ENCODE measurements at places on chromosomes 6 and 20.

- DNase-seq = peak; percentile 49
These were observed 3.1 kb downstream of the GABRR2 start for GRCh38 chr6:89311853-89312531.

DNA sequence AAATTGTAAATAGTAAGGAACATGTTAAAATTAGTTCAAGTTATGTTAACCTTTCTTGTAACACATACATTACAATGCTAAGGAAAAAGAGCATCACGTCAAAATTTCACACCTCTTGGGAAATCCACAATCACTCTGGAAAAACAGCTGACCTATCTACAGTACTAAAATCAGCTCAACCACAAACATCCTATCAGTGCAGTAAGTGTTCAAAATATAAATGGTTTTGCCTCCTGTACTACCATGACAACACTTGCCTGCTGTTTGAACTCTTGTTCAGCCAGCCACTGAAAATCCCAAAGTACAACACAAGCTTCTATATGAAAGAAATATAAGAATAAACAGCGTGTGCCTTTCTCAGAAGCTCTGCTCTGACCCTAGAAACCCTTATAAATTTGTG lies 83.5 kb upstream of the PLN start:
- DNase-seq = no peak

- DNase-seq = no peak
These were observed 92.5 kb downstream of the PSMB1 start for GRCh38 chr6:170460641-170461040.

DNA sequence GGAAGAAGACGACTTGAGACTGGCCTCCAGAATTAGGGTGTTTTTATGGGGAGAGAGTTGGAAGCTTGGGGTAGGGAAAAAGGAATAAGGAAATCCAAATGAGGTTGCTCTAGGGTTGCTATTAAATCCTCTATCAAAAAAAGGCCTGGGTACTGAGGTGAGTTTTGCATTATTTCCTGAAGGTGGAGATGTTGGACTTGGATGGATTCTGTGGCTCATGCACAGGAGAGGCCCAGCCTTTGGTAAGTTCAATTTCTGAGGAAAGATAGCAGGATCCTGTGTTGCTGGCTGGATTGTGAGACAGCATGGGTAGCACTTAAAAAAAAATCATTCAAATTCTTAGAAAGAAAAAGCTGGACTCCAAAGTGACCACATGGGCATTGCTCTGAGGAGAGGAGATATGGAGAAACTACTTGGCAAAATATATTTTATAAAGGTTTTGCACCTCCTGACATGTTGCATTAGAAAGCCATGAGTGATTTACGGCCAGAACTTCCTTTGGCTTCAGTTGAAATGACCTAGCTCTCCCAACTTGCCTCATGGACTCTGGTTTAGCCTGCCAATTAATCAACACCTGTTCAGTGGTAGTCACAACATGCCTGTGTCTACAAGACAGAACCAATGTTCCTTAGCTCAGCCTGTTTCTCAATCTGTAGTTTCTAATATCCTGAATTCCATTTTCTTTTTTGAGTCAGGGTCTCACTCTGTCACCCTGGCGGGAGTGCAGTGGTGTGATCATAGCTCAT lies 152.1 kb upstream of the RALGAPA2 start:
- peak; percentile 21 for DNase-seq

DNA sequence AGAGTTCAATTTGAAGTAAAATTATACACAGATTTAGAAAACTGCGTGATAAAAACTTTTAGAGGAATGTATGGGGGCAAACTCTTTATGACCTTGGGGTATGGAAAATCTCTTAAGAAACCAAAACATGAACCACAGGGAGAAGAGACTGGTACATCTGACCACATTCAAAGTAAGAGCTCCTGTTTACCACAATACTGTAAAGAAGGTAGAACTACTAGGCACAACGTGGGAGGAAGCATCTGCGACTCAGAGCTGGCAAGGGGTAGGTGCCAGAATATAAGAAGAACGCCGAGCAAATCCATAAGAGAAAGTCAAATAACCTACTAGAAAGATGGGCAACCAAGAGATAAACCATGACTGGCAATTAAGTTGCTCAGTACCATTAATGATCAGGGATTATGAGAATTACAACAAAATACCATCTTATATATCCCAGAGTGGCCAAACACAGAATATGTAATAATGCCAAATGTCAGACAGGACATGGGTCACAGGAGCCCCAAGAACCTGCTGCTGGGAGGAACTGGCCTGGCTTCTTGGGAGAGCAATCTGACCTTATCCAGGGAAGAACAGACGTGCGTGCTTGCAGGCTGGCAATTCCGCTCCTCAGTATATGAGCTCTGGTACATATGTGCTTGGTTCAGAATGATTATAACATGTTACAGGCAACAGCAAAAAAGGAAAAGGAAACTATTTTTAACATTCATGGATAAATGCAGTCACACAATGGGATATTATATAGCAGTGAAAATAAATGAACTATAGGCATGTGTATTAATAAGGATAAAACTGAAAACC lies 50.2 kb downstream of the INSM1 start:
- DNase-seq = no peak

All from NCI-H2029 treated with DMSO at 0.1 percent for 48 hours (cell line).